Activated CD4-positive, alpha-beta T cell treated with anti-CD3 and anti-CD28 coated beads for 36 hours (primary cell): ENCODE measurements at places on chromosomes 6 and 20.

DNA sequence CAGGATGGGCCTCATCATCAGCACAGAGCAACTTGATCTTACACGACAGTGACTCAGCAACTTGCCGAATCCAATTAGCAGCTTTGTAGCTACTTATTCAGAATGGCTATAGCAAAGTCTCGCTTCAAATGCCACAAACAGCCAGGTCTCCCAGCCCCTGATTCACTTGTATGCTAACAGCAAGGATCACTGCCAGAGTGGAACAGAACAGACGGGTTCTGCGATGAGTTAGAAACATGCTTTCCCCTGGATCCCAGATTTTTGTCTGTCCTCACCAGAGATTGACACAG, 254.4 kb downstream of the NRN1 start:
- peaks cover 45% of the 10 kb centered on the region for H3K36me3 ChIP-seq
- no peak for DNase-seq
- no peaks in the 10 kb centered on the region for H3K4me1 ChIP-seq
- no peak overlapping the region for H3K27ac ChIP-seq

GRCh38 chr6:71080826-71081225, 124.0 kb upstream of the B3GAT2 start:
- DNase-seq = no peak
- no peak overlapping the region for H3K4me3 ChIP-seq
- no peaks in the 10 kb centered on the region for H3K36me3 ChIP-seq
- no peaks in the 10 kb centered on the region for H3K4me1 ChIP-seq
- no peak overlapping the region for H3K27ac ChIP-seq
- peaks cover 3% of the 10 kb centered on the region for H3K27me3 ChIP-seq

- H3K4me1 ChIP-seq = no peaks in the 10 kb centered on the region
- H3K4me3 ChIP-seq = no peak overlapping the region
- peaks cover 9% of the 10 kb centered on the region for H3K36me3 ChIP-seq
These were observed 45.0 kb upstream of the ZBTB24 start for GRCh38 chr6:109527989-109528388.

DNA sequence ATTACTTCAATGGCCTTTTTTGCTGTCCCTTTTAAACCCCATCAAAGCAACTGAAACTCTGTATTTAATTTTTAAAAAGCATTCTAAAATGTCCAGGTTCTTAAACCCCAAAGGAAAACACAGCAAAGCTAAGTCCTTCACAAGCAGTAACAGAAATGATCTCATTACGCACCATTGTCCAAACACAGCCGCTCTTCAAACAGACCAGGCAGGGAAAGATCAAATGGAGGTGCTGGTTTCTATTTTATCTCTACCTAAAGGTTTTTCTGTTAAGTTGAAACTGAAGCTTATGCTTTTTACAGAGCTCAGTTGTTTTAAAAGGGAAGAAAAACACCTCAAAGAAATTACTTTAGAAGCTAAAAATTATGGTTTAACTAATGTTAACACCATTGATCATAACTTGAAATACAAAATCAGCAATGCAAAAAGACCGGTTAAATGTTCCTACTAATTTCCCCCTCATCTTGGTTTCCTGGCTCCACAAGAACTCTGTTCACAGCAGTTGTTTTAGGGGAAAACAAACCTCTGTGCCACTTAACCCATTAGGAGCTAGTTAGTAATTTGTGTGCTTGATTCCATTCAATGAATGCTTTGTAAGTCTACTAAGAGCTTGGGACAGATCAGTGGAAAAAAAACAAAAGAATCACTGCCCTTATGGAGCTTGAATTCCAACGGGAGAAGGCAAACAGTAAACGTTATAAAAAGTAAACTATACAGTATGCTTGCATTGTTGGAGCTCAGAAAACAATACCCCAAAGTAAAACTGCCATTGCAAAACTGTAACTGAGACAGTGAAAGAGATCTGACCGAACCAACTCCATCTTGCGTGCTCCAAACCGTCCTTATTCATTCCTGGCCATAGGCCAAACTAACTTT, 87.4 kb downstream of the CD24 start:
- no peak for DNase-seq
- H3K27ac ChIP-seq = no peak overlapping the region
- H3K36me3 ChIP-seq = no peaks in the 10 kb centered on the region
- no peak overlapping the region for H3K4me3 ChIP-seq

DNA sequence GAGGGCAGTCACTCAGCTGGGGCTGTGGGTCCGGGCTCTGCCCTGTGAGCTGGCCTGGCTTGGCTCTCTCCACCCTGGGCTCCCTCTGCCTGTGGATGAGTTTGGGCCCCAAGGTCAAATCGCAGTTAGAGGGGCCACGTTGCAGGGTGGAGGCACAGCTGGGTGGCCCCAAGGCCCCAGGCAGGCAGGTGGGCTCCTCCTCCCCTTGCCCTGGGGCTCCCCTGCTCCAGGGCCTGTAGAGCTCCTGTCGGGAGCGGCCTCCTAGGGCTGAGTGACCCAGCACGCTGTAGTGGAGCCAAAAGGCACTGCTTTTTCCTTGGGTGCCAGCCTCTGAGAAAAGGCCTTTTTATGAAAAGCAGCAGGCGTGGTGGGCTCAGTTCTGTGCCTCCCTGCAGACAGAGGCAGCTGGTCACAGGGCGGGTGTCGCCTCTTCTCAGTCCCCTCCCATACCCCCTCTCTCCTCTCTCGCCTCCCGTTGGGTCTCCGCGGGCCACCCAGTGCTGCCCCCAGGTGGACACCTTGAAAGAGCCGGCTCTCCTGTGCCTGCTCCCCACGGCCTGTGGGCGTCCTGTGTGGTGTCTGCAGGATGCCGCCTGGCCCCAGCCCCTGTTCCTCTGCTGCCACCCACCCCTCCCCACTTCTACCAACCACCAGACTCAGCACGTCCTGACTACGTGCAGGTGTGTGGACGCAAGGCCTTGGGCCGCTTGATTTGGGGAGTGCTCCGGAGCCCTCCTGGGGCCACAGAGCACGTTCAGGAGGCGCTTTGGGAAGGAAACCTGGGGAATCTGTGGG, 13.2 kb downstream of the SS18L1 start:
- peak; percentile 86 for DNase-seq
- no peak overlapping the region for H3K4me3 ChIP-seq
- peaks cover 15% of the 10 kb centered on the region for H3K4me1 ChIP-seq

- no peak overlapping the region for H3K4me3 ChIP-seq
- H3K27ac ChIP-seq = no peak overlapping the region
- no peaks in the 10 kb centered on the region for H3K4me1 ChIP-seq
- H3K36me3 ChIP-seq = peaks cover 38% of the 10 kb centered on the region
These were observed 81.2 kb downstream of the PREP start for GRCh38 chr6:105321728-105322127.

DNA sequence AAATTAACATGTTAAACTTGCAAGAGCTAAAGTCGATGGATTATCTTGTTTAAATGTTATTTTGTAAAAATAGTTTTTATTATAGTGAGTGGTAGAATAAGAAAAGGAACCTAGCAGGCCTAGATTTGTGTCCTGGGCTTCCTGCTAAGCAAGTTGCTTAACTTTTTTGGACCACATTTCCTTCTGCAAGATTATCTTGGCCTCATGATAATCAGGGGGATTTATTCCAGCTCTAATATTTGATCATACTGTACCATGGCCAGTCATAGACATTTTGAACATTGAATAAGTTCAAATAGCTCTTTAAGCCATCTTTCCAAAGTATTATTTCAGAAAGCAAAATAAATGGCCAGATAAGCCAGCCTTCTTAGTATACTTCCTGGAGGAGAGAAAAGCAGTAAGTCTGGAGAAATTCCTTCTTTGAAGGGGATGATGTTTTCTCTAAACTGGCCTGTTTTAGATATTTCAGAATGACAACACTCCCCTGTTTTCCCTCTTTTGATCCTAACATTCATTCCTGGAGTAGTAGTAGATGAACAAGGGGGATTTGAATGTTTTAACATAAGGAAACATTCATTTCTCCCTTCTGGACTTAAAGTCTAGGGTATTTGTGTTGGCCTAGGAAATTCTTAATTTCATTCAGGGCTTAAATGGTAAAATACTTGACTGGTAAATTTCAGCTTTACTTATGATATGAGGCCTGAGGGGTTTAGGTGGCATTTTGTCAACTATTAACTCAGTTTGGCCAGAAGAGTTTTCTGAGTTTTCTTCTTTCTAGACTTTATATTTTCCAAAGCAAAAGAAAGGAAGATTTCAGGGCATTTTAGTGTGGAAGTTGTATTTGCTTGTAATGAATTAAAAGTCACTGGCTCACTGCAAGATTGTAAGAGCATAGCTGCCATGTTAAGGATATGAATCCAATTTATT, 108.8 kb upstream of the SCGN start:
- no peak for DNase-seq
- no peaks in the 10 kb centered on the region for H3K27me3 ChIP-seq
- H3K36me3 ChIP-seq = peaks cover 12% of the 10 kb centered on the region
- no peak overlapping the region for H3K27ac ChIP-seq

DNA sequence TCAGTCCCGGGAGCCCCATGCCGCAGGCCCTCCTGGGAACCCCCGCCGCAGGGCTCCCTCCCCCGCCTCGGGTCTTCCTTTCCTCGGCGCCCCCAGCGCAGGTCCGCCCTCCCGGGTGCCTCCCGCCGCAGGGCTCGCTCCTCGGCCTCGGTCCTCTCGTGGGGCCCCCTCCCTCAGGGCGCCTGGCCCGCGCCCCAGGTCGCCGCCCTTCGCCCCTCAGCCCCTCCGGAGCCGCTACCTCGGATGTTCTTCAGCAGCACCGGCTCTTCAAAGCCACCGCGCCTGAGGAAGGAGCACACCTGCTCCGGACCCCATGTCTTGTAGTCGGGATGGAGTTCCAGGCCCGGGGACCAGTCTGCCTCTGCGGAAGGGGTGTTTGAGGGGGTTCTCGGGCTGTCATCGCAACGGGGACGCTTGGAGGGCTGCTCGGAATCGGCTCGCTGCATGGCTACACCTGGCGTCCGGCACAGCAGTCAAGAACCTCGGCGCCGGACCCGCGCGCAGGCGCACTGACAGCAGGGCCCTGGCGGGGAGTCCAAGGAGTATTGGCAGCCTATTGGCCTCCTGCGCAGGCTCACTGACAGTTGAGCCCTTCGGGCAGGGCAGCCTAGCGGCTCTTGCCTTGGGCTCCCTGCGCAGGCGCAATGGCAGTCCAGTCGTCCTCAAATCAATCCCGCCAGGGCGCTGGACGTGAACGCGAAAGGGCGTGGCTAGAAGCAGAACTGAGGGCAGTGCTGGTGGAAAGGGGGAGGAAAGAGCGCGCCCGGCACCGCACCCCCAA, at the start of gene SAMHD1:
TSS of gene SAMHD1 (minus strand) at position 511 of the 781 bp plus-strand sequence. CDS start at position 446, 65 bp downstream.
- H3K27ac ChIP-seq = peak within 1 kb of the TSS; percentile 94
- peaks cover 49% of the 10 kb centered on the region for H3K4me1 ChIP-seq
- DNase-seq = peak; percentile 94
- no peaks in the 10 kb centered on the region for H3K27me3 ChIP-seq
- peak within 1 kb of the TSS; percentile 92 for H3K4me3 ChIP-seq
